ENCODE measurements at places on chromosomes 1 and 21. TPM values are rescaled to one million over a fixed set of nuclear protein-coding genes. Genes with fewer than 3 reads are reported as not detected.

- no peaks in the 10 kb centered on the region for H3K27me3 ChIP-seq
- H3K27ac ChIP-seq: no peak overlapping the region
- H3K4me1 ChIP-seq: no peaks in the 10 kb centered on the region
- no peaks in the 10 kb centered on the region for H3K36me3 ChIP-seq
These were observed 29.6 kb upstream of the RGS1 start for GRCh38 chr1:192545896-192546521.

DNA sequence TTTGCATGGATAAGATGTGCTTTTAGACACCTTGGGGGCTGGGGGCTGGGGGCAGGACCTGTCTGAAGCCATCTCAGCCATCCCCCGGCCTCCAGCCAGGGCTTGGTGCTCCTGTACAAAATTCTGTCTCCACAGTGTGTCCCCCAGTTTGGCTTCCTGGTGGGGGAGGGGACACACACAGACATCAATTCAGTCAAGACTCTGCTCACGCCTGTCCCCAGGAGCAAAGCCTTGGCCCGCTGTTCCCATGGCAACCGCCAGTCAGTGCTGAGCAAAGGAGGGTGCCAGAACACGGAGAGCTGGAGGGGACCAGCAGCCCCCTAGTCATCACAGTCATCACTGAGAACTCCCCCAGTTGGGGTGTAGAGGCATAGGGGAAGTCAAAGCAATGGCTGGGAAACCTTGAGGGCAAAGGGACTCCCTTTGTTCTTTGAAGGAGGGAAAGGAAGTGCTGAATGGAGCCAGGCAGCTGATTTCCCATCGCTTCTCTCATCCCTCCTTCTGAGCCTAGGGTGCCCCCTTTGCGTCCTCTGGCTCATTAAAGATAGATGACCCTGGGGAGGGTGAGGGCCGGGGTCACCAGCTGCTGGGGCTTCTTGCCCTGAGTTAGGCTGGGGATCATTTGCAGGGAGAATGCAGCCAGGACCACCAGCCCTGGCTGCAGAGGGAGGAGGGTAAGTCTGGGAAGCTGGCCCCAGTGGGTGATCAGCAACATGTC lies 134.9 kb upstream of the IPO9 start:
- no peaks in the 10 kb centered on the region for H3K4me1 ChIP-seq
- H3K36me3 ChIP-seq: no peaks in the 10 kb centered on the region
- no peak for DNase-seq
- H3K4me3 ChIP-seq: no peak overlapping the region
- H3K27ac ChIP-seq: no peak overlapping the region
- no peaks in the 10 kb centered on the region for H3K27me3 ChIP-seq

LRRC38 gene
- total RNA-seq: 7.5 TPM

DNA sequence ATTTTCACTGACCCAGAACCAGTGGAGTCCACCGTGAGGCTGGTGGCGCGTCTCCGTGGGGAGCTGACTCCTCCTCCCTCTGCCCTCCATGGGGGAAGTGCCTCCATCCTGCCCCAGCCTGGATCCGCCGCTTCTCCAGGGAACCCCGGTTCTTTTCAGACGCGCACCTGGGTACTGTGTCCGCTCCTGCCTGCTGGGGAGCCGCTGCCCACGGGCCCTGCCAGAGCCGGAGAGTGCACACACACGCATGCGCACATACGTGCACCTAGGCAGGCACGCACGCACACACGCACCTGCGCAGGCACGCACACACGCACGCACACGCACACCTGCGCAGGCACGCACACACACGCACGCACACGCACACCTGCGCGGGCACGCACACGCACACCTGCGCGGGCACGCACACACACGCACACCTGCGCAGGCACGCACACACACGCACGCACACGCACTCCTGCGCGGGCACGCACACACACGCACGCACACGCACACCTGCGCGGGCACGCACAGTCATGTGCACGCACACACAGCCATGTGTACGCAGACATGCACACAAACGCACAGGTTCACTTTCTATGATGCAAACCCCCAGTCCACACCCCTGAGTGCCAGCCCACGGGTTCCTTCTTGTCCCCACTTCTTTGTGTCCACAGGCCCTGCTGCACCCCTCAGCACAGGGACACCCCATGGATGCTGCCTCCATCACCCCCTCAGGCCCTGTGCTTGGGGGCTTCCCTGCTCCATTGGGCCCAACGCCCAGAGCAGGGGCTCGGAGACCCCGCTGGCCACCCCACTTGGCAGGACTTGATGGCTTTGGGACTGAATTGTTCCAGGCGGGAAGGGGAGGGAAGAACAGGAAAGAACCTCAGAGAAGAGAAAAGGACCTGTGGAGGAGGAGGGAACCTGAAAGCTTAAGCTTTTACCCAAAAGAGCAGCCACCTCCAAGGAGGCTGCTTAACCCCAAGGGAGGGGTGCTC lies 42.7 kb downstream of the MORN1 start:
- H3K27ac ChIP-seq: no peak overlapping the region
- H3K4me1 ChIP-seq: no peaks in the 10 kb centered on the region
- DNase-seq: no peak
- no peaks in the 10 kb centered on the region for H3K36me3 ChIP-seq

GRCh38 chr1:6177681-6178380 lies 2.3 kb downstream of the CHD5 start:
- no peaks in the 10 kb centered on the region for H3K36me3 ChIP-seq
- no peak overlapping the region for H3K27ac ChIP-seq
- H3K4me3 ChIP-seq: no peak overlapping the region
- no peak for DNase-seq

DNA sequence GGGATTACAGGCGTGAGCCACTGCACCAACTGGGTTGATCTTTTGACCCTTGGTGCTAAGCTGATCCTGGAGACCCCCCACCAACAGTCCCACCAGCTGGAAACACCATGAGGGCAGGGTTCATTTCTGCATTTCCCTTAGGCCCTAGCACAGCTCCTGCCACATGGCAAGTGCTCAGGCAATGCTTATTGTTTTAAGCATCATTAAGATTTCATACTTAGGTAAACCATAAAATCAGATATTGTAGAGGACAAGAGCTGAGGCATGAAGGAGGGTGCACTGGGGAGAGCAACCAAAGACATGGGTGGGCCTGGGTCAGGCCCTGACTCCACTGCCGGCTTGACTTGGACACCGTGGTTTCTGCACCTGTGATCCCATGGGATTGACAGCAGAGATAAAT lies 17.7 kb downstream of the CHIT1 start:
- H3K27ac ChIP-seq: no peak overlapping the region
- no peaks in the 10 kb centered on the region for H3K27me3 ChIP-seq
- no peak overlapping the region for H3K4me3 ChIP-seq
- no peak for DNase-seq
- H3K4me1 ChIP-seq: peaks cover 4% of the 10 kb centered on the region

Data from hepatocyte (in vitro differentiated cells).